ENCODE measurements at places on chromosomes 4 and X.

DNA sequence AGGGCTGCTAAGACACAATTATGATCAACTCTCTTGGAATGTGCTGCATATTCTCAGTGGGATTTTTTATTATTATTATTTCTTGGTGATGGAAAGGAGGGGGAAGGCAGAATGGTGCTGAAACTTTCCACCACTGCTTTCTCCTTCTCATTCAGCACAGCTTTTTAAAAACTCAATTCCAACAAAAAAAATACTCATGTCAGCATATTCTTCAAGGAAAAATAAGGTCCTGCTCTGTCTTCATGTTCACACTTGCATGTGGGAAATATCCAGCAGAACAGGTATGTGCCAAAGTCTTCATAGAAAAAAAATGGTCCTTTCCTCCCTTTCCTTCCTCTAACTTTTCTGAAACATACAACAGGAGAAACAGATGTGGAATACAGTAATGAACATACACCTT lies 144.0 kb upstream of the ADAMTS3 start:
- no peak for DNase-seq

DNA sequence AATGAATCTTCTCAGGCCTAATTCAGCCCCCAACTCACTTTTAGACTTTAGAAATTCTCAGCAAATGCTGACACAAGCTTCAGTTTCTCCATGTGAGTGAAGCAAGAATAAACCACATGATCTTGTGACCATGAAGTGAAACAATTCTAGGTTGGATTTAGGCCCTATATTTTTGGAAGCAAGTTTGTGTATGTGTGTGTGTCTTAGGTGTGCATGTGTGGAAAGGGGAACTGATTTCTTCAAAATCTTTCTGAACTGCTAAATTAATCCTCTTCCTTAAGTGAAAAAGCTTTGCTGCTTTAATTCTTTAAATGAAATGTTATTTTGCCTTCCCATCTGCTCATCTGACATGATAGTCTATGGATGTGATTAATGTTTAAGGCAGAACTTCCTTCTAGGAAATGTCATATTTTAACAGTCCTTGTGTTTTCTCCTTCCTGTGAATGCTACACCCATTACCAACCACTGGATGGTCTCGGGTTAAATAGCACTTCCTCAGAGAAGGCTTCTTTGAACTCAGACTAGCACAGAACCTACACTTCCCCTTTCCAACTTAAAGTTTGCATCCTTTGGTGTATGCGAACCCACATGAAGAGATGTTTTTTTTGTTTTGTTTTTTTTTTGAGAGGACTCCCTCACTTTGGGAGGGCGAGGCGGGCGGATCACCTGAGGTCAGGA lies 1.2 kb upstream of the TMEM144 start:
- no peak for DNase-seq

- no peak for DNase-seq
Observed at GRCh38 chr4:102560115-102560514, 59.0 kb downstream of the NFKB1 start.

- no peak for DNase-seq
Observed at GRCh38 chrX:139554991-139555675, 24.6 kb downstream of the F9 start.

- DNase-seq = no peak
Observed at GRCh38 chr4:118113220-118113619, 78.9 kb downstream of the NDST3 start.

GRCh38 chrX:41033299-41033698 lies 51.9 kb upstream of the USP9X start:
- no peak for DNase-seq

DNA sequence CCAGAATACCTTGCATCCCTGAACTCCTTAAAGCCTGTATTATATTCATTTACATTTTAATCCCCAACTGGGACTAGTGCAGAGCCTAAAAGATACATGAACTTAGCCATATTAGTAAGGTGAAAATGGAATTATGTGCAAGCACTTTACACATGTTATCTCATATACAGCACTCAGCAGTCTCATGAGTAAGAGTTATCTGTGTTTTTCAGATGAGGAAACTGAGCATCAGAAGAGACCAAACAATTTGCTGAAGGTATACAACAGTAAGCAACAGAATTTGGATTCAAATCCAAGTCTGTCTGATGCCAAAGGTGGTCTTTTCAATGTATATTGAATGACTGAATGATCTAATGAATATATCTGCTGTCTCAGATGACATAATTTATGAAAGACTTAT lies 12.3 kb downstream of the ATP7A start:
- DNase-seq = no peak

GRCh38 chr4:170089274-170089667 lies 485 bp downstream of the AADAT start:
- no peak for DNase-seq

- no peak for DNase-seq
Observed at GRCh38 chr4:168882650-168883233, 127.3 kb downstream of the CBR4 start.

DNA sequence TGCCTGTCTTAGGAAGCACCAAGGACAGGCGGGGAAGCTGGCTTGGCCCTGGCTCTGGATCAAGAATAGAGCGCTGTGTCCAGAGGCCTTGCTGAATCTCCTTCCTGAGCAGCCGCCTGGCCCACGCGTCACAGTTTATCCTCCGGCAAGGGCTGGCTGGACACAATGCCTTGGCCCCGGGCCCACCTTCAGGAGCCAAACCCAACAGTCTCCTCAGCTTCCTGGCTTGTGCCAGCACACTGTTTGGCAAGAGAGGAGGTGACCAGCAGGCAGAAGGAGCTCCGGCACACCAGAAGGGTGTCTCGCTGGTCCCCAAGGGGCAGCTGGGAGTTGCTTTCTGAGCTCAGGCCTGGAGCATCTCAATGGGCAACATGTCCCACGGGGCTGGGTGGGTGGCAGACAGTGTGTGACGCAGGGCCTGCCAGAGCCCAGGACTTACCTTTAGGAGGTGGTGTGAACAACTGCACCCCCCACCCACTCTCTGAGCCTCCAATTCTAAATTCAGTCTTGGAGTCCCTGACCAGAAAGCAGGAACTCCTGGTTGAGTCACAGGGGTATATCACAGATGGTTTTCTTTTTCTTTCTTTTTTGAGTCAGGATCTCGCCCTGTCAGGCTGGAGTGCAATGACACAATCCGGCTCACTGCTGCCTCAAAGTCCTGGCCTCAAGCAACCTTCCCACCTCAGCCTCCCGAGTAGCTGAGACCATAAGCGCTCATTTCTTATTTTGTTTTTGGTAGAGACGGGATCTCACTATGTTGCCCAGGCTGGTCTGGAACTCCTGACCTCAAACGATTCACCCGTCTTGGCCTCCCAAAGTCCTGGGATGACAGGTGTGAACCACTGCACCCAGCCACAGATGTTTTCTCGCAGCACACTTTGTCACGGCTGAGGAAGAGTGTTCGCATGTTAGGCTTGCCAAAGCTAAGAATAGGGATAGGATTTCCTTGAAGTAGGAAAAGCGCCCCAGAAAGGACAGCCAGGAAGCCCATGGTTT lies 361.2 kb downstream of the BCOR start:
- no peak for DNase-seq

DNA sequence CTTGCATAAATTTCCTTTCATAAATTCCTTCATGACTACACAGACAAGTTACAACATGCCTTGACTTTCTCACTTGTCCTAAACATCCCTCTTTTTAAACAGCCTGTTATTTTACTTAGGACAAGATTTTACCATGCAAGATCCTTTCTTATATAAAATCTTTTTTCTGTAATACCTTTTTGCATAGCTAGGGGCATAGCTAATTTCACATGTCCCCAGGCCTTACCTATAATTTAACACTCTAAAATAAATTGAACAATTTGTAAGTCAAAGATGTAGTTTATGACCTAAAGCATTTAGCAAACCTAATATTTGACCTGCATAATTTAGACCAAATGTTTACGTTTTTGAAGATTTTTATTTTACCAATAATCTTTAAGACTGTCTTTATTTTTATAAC lies 396.3 kb upstream of the FSTL5 start:
- no peak for DNase-seq

DNA sequence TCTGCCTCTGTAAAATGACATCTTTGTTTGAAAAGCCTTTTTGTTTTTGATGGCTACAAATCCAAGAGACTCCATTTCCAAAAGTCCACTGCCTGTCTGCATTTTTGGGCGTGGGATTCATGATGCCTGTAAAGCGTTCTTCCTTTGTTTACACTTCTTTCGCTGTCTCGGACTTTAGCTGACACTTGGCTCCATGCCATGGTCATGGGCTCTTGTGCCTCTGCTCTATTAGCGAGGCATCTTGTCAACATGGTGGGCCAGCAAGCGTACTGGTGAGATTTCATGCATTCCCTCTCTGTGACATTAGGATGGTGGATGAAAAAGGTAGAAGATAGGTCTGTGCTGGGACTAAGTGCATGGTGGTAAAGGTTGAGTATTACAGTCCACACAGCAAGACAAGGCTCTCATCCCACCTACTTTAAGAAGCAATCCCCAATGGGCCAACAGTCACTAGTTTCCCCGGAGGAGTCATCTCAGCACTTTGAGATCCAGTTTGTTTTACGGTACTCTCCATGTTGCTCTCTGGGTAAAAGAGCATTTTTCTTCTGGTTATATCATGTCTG lies 298.2 kb upstream of the KLF3 start:
- DNase-seq = no peak

GRCh38 chrX:153438532-153438931 lies 7.3 kb downstream of the TREX2 start:
- DNase-seq = no peak

GRCh38 chr4:144611850-144612249 lies 34.1 kb upstream of the HHIP start:
- no peak for DNase-seq

GRCh38 chr4:149029056-149029651 lies 586.9 kb upstream of the NR3C2 start:
- DNase-seq = no peak

Data from vagina (tissue), 2 donors.